ENCODE measurements at places on chromosomes 3 and 15.

DNA sequence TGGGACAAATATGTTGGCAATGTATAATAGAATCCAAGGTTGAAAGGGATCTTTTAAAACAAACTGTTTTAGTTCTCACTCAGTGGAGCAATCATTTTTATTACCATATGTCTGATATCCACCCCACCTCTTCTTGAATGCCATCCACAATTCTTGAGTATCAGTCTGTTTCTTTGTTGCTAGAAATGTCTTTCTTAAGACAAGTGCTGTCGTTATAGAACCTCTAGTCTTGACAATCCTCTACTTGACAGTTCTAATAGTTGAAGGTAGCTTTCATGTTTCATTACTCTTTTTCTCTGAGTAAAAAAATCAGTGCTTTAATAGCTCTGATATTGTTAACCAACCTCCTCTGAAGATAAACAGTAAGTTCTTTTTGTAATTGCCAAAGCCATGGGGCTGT, 737.9 kb downstream of the MECOM start:
- DNase-seq: no peak

DNA sequence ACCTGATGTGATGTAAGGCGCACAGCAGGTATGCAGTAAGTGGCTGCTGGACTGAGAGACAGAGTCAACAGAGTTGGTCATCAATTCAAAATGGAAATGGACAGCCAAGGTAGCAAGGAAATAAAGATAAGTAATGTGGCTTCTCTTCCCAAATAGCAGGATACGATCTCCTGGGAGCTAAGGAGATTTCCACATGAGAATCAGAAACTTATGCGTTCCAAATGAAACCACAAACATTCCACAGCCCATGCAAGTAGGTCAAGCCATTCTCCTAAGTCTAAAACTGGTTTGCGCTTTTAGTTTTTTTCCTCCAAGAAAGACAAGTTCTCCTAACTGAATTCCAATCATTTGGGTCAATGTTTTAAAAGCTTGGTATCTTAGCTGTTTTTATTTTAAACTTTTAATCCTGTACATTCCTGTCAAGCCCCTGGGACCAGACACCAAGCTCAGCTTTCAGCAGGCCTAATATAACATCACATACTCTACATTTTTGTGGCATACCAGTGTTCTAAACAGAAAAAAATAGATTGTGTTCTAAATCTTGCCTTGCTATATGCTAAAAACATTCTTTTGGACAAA, 73.7 kb upstream of the TSPAN3 start:
- no peak for DNase-seq

GRCh38 chr3:2096216-2096615, 2.5 kb upstream of the CNTN4 start:
- DNase-seq: no peak

- DNase-seq: no peak
Measured at GRCh38 chr3:67979342-67979741, 324.9 kb upstream of the SUCLG2 start.

DNA sequence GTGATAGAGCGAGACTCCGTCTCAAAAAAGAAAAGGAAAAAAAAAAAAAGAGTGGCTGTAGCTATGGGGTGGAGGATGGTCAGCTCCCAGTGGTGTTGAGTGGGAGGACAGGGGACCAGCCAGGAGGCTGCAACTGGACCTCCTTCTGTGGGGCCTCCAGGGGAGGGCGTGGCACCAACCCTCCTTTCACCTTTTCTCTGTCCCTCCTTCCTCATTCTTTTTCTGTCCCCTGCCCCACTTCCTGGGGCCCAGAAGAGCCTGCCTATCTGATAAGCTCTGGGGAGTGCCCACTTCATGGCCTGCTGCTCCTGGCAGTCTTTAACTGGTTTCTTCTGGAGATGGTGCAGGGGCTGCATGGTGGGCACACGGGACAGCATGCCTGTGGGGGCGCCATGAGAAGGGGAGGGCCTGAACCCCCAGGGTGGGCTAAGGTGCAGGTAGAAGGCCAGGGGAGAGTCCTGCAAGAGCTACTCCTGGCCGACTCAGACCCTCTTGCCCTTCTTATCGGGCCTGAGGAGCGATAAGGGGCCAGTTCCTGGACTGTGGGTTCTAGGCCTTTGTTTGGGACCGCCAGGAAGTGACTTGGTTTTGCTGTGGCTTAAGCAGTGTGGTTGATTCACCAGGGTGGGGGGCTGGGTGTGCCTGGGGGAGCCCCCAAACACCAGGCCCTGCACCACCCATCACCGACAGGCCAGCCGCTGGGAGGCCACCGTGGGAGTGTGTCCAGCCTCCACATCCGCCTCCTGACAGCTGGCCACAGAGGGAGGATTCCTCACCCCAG, 49.4 kb upstream of the FLNB start:
- no peak for DNase-seq

GRCh38 chr3:109644746-109645145, 307.4 kb upstream of the DPPA4 start:
- DNase-seq: no peak

DNA sequence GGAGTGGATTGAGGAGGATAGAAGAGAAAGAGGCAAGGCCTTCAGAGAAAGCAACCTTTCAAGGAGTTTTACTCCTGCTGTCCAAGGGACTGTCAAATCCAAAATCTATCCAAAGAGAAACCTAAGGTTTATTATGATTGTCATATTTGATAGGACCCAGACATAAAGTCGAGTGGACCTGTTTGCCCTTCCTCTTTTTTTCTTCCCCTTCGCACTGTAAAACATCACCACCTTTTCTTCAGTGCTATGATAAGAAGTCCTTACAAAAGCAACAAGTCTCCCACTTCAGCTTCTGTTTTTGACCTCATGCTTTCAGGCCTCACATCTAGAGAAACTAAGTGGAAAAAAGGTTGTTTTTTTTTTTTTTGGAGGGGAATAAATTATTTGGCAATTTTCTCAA, 73.0 kb downstream of the TRPC1 start:
- DNase-seq: no peak

GRCh38 chr3:60469481-60469880, 781.8 kb downstream of the FHIT start:
- no peak for DNase-seq

DNA sequence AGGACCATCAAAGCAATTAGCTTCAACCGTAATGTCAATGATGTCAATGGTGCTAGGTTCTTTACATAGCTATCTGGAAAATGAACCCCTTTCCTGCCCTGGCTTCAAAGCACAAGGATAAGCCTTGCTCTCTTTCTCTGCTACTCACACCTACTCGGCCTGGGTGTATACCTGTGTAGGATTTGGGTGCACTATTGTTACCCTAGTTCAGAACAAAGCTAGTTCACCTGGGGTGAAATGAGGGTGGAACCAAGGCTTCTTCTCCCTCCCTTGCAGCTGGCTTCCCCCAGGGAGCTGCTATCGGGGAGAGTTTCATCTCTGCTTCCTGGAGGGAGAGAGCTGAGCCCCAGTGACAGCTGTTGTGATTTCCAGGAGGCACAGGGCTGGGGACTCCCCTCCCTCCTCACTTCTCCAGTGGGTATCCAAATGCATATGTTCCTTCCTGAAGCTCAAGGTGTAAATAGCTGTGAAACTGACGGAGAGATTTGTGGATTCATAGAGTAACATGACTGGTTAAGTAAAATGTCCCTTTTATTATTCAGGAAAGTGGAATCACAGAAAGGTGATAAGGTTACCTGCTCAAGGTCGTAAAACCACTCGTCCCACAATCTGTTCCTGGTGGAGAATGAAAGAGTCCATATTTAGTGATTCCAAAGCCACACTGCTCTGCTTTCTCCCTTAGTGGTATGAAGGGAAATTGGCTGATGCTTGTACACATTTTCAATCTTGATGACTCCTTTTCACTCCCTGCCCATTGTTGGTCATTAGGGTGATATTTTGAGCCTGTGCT, 11.8 kb upstream of the C3orf70 start:
- DNase-seq: no peak

- no peak for DNase-seq
Measured at GRCh38 chr3:119098003-119098402, 48.0 kb upstream of the TEX55 start.

DNA sequence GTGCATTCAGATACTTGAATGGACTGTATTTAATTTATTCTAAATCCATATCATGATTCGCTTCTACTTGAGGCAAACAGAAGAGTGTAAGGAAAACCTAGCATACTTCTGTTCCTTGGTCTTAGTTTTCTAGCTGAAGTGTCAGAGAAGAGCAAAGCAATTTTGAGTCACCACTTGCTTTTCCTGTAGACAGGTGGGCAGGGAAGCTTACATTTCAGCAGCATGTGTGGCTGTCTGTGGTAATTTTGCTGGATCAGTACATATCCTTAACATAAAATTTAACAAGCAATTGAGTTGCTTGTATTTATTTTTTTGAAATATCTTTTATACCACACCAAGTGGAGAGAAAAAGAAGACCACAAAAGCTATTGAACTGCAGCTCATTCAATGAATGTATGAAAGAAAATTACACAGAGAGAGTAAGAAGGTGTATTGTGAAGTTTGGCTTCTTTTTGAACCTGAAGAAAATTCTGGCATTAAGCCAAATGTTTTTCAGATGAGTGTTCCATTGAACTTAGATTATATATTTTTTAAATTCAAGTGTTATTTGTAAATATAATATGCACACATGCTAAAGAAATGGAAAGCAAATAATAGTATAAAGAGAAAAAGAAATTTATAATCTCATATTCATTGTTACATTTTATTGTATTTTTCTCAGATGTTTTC, 747.6 kb downstream of the NAALADL2 start:
- DNase-seq: no peak

Measured in RWPE1 (cell line).